ENCODE measurements at places on chromosomes 1 and 21.

- no peak for DNase-seq
These were observed 32.0 kb downstream of the DNAJC6 start for GRCh38 chr1:65341381-65341780.

DNA sequence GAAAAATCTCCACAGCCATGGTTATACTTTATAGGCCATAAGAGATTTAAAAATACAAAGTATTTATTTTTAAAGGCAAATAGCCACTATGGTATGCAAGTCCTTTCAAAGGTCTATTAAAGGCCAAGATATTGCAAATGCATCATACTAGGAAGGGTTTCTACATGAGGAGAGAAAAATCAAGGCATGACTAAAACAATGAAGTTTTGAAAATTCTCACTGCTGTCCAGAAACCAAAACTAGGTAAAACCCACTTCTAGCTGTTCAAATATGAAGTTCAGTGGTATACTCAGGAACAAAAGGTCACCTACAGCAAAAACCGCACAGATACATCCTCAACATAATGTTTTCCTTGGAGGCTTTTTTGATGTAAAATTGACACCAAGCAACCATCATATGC is 75.0 kb downstream of the EPS15 start:
- DNase-seq, result no peak

DNA sequence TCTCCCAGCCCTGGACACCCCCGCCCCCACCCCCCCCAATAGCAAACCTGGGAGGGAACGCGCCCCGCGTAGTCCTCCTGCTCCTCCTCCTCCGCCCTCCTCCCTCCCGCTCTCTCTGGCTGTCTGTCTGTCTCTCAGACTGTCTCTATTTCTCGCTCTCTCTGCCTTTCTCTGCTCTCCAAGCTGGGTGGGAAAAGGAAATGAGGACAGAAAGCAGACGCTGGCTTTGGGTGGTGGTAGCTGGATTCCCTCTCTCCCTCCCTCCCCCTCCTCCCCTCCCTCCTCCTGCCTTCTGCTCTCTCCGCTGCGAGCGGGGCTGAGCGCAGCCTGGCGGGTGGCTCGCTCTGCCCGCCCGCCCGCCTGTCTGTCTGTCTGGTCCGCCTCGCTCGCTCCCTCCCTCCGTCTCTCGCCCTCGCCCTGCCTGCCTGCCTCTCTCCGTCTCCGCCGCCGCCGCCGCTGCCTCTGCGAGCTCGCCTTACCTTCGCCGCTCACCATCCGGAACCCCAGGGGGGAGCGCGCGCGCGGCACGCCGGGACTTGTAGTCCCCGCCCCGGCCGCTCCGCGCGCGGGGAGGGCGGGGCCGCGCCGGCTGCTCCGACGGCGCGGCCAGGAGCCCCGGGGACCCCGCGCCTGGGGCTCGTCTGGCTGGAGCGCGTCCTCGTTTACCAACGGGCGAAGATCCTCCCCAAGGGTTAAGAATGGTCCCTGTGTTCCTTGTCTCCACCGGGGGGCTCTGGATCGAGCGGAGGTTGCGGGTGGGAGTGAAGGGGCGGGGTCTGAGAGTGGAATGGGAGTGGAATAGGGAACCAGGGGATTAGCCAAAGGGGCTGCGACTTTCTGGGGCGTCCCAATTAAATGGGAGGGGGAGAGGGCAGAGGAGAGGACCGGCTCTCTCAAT is at the start of gene AHDC1:
AHDC1 (minus strand) TSS at position 464 of the 898 bp plus-strand sequence. CDS start 52,029 bp downstream, outside the sequence.
- no peak for DNase-seq

GRCh38 chr1:216723274-216723780 is at the start of gene ESRRG:
Gene ESRRG, minus strand, starts transcription at chr1:216723429. Its CDS starts 130 bp downstream, at chr1:216723299.
- no peak for DNase-seq

GRCh38 chr1:246617768-246618167 is 51.5 kb downstream of the CNST start:
- DNase-seq, result no peak

DNA sequence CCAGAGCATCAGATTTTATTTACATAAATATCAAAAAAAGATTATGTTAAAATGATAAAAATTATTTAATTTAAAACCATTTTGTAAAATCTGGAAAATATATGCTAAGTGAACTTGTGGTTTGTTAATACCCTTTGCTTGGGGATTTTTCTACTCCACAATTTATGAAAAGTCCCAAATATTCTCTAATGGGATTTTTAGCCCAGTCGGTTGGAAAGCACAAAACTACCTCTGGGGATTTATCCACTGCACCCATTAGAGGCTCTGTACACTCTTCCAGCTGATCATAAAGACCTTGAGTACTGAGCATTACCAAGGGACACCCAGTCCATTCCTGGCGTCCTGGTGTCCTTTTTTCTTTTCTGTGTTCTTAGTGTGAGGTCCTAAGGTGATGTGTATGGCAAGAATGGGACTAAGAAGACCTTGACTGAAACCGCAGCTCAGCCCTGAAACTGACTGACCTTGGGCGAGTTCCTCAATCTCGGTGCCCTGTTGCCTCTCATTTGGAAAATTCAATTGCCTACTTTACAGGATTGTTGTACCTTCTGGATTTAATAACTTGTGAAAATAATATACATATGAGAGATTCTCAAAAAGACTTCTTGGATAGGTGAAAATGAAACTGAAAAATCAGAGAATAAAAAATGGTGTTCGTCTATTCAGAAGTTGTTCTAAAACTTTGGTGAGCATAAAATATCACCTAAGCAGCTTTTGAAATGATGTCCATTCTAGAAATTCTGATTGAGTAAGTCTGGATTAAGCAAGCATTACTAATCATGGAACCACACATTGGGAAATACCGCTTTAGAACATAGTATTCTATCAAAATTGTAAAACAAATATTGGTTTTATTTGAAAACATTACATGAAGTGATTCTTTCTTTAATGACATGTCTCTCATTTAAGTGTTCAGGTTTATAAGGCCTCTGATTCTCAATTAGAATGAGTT is 21.5 kb upstream of the SAMSN1 start:
- no peak for DNase-seq

GRCh38 chr1:156438278-156438987 is 62.1 kb downstream of the MEF2D start:
- DNase-seq, result no peak

DNA sequence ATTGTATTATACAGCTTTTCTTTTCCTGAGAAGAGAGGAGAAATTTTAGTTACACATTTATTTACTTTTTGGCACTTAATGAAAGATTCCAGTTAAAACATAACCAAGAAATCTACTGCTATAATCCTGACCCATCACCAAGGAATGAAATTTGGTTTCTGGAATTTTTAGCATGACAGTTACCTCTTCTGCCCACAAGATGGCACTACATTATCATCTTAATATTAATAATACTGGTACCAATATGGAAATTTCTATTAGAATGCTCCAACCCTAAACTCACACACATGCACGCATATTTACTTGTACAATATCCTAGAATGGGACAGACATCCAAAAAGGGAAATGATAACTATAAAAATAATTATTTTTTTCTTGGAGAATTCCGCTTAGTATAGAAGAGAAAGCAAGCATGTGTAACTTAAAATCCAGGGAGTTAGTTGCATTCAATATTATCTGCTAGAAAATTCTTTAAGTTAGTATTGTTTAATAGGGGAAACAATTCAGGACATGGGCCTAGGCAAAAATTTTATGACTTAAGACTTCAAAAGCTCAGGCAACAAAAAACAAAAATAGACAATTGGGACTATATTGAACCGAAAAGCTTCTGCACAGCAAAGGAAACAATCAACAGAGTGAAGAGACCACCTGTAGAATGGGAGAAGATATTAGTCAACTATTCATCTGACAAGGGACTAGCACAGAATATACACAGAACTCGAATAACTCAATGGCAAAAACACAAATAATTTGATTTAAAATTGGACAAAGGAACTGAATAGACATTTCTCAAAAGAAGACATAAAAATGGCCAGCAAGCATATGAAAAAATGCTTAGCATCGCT is 37.4 kb downstream of the MAP3K21 start:
- no peak for DNase-seq

GRCh38 chr1:29344336-29344735 is 108.0 kb downstream of the PTPRU start:
- DNase-seq, result no peak

DNA sequence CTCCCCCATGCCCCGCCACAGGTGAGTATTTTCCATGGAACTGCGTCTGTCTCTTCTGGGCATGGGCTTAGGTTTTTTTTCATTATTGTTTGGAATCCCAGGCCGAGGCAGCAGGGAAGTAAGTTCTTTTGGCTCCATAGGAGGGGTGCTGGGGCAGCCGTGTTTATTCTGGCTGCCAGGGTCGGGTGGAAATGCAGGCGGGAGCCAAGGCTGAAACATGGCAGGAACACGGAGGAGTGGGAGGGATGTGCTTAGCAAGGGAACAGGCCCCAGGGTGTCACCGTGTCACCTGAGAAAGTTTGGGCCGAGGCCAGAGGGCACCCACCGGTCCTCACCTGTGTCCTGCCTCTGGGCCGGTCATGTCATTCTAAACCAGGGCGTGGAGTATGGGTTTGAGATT is 4.5 kb upstream of the DHRS3 start:
- DNase-seq, result no peak

GRCh38 chr1:45765999-45766792 is 15.7 kb upstream of the IPP start:
- DNase-seq, result no peak

DNA sequence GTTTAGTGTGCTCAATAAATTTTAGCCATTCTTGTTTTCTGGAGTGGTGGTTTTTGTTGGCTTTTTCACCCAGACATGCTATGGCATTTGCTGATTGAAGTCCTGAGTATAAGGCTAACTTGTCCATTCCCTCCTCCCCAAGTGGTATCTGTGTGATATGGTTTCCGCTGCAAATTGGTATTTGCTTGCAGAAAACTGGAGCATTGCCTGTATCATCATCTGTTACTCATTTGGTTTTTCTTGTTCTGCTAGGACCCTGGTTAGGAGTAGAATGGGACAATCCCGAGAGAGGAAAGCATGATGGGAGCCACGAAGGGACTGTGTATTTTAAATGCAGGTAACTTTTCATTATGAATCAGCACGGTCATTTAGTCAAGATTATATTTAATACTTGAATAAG is 34.0 kb downstream of the TBCE start:
- no peak for DNase-seq

DNA sequence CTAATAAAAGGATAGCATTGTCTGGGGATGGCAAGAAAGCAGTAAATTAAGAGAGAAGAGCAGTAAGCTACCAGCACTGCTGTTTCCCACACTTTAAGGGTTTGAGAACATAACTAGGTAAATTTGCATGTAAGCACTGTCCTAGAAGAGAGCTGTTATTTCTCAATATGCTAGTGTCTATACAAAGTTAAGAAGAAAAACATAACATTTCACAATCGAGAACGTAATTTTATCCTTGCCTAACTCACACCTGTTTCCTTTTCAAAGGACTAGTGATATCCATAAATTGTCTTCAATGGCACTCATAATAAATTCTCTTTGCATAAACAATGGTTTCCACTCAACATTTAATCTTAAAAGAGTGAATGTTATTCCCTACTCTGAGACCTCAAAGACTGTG is 576.0 kb downstream of the PTBP2 start:
- DNase-seq, result no peak

DNA sequence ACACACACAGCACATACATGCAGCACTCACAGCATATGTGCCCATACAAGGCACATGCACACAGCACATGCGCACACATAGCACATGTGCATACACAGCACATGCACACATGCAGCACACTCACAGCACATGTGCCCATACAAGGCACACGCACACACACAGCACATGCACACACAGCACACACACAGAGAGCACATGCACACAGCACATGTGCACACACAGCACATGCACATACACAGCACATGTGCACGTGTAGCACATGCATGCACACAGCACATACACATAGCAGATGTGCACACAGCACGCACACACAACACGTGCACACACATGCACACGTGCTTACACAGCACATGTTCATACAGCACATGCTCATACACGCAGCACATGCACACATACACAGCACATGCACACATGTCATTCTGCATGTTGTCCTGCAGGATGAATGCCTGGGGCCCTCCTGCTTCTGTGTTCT is 48.1 kb downstream of the PCNT start:
- DNase-seq, result no peak

GRCh38 chr1:17826165-17826488 is 71.0 kb downstream of the ACTL8 start:
- DNase-seq, result no peak

GRCh38 chr1:211909395-211909794 is 78.8 kb upstream of the LPGAT1 start:
- DNase-seq, result no peak

- DNase-seq, result no peak
These were observed 115.9 kb downstream of the NTMT2 start for GRCh38 chr1:170261669-170262068.

DNA sequence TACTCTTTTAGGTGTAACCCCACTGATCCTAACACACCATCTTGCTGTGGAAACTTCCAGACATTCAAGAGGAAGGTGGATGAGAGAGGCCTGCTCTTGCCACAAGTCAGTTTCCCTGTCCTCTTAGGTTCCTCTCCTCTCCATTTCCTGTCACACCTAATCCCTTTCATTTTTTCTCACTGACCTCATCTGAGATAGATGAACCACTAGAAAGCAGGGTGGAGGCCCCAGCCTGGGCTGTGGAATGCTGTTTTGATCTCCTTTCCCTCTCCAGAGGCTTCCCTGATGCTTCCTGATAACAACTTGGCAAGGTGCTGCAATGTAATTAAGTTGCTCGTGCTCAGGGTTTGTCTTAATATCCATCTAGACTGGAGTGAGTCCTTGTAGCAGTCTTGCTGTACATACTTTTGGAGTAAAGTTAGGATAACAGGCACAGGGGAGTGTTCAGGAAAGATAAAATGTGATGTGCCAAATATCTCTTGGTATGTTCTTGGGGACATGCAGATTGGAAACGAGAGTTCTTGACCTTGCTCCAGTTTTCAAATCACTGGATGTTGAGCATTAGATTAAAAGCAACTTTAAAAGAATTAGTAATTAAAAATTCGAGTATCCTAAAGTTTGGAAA is 11.2 kb downstream of the LRRC42 start:
- no peak for DNase-seq

GRCh38 chr1:239888639-239889038 is 203.0 kb upstream of the FMN2 start:
- no peak for DNase-seq

DNA sequence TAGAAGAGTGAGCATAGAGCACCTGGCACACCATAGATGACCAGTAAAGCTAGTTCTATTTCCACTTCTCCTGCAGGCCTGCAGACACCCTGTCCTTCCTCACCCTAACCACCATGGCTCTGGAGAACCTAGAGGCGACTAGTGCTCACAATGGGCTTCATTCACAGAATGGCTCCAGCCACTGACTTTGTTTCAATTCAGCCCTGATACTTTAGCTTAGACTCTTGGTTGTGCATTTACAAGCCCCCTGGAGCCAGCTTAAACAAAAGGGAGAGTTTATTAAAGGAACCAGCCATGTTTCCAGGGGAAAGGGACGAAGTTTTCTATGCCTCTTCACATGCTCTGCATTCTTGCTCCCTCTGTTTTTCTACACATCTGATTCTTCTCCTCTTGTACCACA is 123.7 kb downstream of the NAV1 start:
- no peak for DNase-seq
